ENCODE measurements at places on chromosomes 5 and 9.

- DNase-seq: no peak
Measured at GRCh38 chr9:26462213-26462612, 430.4 kb downstream of the CAAP1 start.

- DNase-seq: no peak
Measured at GRCh38 chr9:97570899-97571298, 62.3 kb downstream of the TSTD2 start.

DNA sequence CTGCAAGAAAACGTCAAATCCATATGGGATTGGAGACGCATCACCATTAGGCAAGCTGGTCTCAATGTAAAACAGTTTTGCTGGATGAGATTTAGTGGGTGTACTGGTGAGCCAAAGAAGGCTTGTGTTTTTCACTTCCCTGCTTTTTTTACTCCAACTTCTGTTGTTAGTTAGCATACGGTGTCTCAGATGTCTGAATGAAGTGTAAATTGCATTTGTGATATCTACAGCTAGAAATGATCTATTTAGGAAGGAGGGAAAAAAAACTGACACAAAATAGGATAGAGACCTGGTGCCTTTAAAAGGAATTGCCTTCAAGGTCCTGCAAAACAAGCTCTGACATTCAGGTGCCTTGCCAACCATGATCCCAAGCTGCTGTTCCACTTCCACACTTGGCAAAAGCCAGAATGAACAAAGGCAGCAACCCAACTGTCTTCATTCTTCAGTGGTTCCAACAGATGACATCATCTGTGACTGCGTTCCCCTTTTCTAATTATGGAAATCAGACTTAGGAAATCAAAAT lies 104.2 kb upstream of the RAI14 start:
- no peak for DNase-seq

- no peak for DNase-seq
Measured at GRCh38 chr9:106864373-106865143, 1.6 kb downstream of the ZNF462 start.

- DNase-seq: no peak
Measured at GRCh38 chr9:111896942-111897600, 457 bp downstream of the UGCG start.

- DNase-seq: no peak
Measured at GRCh38 chr5:1500411-1501091, 23.2 kb downstream of the LPCAT1 start.

- DNase-seq: no peak
Measured at GRCh38 chr5:84304599-84304998, 80.1 kb downstream of the EDIL3 start.

- DNase-seq: no peak
Measured at GRCh38 chr9:89468281-89468960, 29.5 kb downstream of the SEMA4D start.
